NCI-H2171 (cell line): ENCODE measurements at places on chromosomes 4 and X.
A peak's percentile ranks its signal among the peaks of the same experiment; 100 is the strongest.

DNA sequence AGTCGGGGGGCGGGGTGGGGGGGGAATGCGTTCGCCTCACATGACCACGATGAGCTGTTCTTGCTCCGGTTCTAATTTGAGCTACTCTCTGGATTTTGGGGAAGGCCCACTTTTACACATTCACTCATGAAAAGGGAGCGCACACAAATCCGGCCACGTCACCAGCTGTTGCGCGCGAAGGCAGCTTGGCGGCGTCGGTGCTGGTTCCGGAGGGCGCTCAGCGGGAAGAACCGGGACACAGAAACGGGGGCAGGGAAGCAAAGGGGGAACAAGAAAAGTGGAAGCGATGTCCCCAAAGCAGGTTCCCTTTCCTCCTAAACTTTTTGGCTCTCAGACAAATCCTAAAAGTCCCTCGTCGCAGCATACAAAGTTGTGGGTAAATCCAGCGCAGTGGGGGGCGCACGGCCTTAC is 605 bp downstream of the ANXA5 start:
- DNase-seq: no peak

DNA sequence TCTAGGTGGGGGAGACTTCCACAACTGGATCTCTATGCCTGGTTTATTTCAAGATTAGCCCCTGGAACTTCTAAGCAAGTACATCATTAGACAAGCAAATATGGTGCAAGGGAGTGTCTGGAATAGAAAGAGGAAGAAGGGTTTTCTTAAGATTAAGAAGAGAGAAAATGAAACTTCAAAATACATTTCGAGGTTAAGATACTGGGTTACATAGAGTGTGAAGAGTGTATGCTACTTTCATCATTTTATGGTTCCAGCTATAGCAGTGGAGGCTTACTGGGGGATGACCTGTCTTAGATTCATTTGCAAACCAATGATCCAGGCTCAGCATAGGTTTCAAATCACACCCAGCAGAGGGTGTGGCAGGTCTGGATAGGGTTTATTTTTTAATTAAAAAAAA is 144.4 kb upstream of the GATB start:
- DNase-seq: no peak

DNA sequence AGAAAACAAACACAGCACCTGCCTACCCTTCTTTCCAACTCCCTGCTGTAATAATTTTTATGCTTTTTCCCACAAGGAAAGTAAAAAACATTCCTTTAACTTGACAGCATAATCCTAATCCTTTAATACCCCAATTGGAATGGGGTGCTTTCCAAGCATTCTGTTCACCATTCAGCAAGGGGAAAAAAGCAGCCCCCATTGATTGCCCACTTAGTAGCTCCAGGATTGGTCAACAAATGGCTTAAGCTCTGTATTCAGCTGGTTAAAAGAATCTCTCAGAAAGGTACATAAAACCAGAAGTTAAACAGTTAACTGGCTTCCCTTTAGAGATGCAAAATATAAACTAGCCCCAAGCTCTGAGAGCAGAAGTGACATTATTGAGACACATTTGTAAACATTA is 194.8 kb upstream of the ATOH1 start:
- DNase-seq: no peak

DNA sequence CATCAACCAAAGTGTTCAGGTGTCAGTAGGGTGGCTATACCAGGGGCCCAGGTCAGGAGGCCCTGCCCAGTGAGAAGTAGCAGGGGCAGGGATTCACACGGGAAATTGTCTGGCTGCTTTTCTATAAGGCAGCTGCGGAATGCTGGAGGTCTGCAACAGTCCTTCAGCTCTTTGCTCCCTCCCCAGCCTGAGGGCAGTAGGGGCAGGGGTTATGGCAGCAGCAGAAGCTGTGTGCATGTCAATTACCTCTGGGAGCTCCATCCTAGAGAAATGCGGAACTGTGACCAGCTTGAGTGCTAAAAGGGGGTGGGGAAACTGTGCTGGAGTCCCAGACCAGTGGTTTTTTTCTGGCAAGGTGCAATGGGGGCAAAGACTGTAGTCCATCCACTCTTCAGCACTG is 810.4 kb downstream of the PCDH7 start:
- no peak for DNase-seq

DNA sequence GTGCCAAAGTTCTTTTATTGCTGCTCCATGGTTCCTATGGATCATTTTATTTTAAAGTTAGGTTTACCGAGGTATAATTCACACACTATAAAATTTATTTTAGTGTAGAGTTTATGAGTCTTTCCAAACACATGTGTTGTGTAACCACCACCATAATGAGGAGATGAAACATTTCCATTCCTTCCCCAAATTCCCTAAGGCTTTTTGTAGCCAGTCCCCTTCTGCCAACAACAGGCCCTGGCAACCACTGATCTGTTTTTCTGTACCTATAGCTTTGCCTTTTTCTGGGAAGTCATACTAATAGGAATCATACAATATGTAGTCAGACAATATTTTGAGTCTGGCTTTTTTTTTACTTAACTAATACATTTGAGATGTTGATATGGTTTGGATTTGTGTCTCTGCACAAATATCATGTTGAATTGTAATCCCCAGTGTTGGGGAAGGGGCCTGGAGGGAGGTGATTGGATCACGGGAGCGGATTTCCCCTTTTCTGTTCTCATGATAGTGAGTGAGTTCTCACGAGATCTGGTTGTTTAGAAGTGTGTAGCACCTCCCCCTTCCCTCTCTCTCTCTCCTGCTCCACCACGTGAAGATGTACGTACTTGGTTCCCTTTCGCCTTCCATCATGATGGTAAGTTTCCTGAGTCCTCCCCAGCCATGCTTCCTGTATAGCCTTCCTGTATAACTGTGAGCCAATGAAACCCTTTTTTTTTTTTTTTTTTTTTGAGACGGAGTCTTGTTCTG is 59.6 kb upstream of the DHX15 start:
- DNase-seq: no peak

GRCh38 chrX:49002091-49002935 is at the start of gene GRIPAP1:
Gene GRIPAP1 (minus strand): TSS chrX:49002264. CDS start chrX:49002229, 35 bp downstream.
- peak; percentile 75 for DNase-seq

DNA sequence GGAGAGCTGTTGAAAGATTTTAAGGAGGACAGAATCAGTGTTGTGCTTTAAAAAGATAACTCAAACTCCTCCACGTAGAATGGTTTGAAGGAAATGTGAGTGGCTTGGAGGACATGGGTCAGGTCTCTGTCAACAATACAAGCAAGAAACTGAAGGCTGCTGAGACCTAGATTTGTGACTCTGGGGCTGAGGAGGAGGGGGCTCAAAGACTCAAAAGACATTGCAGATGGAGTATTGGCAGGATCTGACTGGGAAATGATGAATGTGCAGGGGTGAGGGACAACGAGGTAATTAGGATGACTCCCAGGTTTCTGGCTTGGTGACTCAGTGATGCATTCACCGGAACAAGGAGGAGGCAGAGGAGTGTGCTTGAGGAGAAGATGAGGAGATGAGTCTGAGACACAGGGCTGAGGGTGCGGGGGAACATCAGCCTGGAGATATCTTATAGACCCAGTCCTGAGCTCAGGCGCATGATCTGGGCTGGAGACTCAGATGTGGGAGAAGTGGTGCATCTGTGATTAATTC is 3.3 kb upstream of the RPS4X start:
- DNase-seq: no peak

GRCh38 chr4:36111172-36111571 is 133.1 kb downstream of the ARAP2 start:
- DNase-seq: peak; percentile 61

DNA sequence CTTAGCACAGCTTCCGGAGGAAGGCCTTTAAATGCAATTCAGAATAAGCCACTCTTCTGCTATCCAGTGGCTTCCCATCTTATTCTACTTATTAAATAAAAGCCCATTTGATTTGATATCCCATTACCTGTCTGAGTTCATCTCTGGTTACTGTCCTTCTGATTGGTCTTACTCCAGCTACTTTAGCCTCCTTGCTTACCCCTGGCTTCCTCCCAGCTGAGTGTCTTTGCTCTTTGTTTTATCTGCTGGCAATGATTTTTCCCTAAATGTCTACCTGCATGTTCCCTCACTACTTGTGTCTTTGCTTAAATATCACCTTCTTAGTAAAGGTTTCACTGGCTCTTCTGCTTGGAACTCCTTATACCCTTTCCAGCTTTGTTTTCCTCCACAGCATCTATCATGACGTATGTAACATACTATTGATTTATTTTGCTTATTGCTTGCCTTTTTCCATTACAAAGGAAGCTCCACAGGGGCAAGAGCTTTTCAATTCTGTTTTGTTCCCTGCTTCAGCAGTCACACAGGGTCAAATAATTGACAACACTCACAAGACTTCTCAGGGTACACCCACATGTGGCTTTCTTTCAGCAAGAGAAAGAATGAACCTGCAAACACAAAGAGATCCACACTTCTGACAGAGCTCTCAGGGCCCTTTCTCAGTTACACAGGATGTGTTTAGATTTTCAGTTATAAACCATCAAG is 63.8 kb downstream of the TBC1D19 start:
- DNase-seq: no peak

DNA sequence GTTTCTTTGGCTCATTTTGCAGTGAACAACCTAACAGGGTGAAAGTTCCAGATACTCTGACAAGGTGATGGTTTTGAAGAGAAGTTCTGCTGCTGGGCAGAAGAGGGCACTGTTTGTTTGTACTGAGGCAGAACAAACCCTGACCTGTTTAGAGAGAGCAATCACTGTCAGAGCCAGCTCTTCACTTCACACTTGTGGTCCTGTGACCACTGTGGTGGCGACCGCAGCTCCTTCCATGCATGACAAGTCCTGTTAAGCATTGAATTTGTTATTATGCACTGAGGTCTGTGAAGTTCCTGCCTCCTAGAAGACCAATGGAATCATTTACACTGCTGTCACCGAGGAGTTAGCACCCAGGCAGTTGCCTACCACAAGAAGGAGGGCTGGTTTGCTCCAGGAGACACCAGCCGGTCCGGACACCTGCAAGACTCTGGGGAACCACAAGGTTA is 86.6 kb downstream of the ZNF330 start:
- no peak for DNase-seq

DNA sequence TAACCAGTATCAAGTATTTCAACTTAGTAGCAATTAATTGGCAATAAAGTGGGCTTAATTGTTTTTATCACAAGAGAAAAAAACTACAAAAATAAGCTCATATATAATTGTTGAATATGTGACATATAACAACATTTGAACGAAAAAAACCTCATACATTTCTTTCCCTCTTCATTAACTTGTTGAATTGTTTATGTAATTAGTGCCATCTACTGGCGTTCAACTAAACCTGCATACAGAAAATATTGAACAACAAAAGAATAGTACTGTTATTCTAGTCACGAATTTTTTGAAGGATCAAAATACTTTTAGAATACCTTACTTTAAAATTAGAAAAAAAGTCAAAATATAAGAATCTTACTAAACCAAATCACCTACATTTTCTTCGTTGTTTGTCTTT is 586.5 kb upstream of the FTHL17 start:
- DNase-seq: no peak

DNA sequence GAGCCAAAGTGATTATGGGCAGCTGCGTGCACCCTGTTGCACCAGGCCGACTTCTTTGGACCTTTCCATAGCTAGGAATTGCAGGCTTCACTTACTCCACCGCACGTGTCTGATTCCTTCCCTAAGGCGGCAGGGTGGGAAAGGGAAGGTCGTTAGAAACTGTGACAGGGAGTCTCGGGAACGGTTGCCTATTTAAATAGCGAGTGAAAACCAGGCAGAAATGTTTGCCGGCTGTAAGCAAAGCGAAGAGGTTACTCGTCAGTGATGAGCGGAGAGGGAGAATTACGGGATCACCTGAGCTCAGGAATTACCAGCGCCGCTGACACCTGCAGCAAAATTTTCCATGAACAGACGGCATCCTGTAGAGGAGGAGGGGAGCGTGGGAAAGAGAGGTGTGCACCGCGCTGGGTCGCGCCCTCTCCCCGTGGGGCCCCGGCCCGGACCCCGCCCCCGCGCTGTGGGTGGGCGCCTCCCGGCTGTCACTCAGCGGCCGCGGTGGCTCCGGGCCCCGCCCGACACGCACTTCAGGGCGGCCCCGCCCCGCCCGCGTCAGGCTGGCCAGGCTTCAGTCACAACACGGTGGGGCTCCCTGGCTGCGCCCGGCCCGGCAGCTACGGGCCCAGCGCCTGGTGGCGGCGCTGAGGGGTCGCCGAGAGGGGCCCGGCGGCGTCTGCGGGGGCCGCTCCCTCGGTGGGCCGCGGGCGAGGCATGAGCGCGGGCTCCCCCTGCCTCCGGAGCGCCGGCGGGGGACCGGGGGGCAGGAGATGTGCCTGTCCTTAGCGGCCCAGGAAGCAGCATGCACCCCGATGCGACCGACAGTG is at the start of gene SNX25:
Gene SNX25 (plus strand): TSS at position 568 of the 821 bp plus-strand sequence. CDS start 229 bp downstream, at position 797.
- DNase-seq: peak; percentile 76

GRCh38 chr4:185470501-185471195 is 885 bp downstream of the CCDC110 start:
- peak; percentile 26 for DNase-seq

GRCh38 chr4:158536833-158537232 is 15.2 kb downstream of the RXFP1 start:
- DNase-seq: no peak

GRCh38 chr4:125322366-125322730 is 7.6 kb downstream of the FAT4 start:
- DNase-seq: no peak

GRCh38 chr4:917466-917865 is 14.7 kb downstream of the GAK start:
- DNase-seq: no peak

DNA sequence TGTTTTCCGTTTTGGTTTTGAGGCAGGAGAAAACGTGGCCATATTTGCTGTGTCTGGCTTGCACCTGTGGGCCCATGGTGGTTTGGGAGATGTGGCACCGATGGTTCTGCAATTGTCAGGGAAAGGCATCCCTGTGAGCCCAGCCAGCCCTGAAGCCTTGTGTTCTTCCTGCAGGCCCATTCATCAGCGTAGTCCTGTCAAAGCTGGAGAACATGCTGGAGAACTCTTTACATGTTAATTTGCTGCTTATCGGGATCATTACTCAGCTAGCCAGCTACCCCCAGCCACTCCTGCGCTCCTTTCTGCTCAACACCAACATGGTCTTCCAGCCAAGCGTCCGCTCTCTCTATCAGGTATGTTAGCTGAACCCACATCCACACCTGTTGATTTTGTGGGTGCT is 104.7 kb downstream of the GATB start:
- DNase-seq: no peak

- DNase-seq: no peak
These were observed 34.9 kb downstream of the TIGD2 start for GRCh38 chr4:89146196-89146595.

DNA sequence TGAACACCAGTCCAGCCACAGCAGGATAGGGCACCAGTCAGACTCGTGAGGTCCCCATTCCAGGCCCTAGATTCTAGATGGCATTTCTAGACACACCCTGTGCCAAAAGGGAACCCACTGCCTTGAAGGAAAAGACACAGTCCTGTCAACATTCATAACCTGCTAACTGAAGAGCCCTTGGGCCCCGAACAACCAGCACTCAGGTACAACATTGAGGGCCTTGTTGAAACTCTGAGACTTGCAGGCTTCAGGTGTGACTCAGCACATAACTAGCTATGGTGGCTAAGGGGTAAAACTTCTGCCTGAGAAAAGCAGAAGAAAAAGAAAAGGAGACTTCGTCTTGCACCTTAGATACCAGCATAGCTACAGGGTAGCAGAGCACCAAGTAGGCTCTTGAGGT is 252.9 kb upstream of the GRID2 start:
- DNase-seq: no peak

GRCh38 chr4:79272126-79272525 is 53.7 kb downstream of the NAA11 start:
- DNase-seq: no peak

- peak; percentile 5 for DNase-seq
These were observed 61.7 kb downstream of the MAML3 start for GRCh38 chr4:140092094-140092851.
